ENCODE measurements at places on chromosomes 5 and 9.

DNA sequence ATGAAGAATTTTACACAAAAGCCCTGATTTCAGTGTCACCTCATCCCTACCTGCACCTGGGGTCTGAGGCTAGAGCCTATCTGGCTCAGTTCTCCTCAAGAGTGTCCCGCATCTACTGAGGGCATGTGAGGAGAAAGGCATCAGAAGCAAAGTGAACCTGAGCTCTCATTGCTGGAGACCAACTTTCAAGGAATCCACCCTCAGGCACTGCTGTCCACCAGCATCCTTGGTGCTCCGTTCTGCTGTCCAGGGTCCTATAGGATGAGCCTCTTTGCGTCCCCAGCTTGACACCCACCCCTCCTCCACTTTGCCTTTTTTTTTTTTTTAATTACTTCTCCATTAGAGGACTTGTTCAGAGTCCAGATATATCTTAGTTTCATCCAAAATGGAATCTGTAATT lies 49.5 kb downstream of the CAMSAP1 start:
- DNase-seq: no peak

- DNase-seq: no peak
Measured at GRCh38 chr9:109190151-109190550, 23.1 kb upstream of the FRRS1L start.

- no peak for DNase-seq
Measured at GRCh38 chr5:7080501-7080900, 315.4 kb upstream of the ADCY2 start.

GRCh38 chr5:158841481-158842276 lies 258.0 kb downstream of the EBF1 start:
- DNase-seq: no peak

DNA sequence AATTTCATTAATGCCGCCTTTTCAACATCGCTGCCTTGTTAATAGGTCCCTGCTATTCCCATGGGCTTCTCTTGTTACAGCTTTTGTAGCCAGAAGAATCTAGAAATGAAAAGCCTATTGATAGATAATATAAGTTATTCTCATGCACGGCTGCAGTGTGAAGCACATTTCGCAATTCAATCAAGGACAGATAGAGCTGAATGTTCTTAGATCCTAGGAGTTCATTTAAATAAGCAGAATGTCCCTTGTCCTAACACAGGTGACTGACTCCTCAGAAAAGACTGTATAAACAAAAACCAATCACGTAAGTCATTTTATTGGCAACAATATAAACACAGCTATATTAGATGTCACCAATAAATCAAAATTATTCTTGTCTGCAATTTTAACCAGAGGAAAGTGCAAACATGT lies 9.4 kb downstream of the GLIS3 start:
- DNase-seq: no peak

DNA sequence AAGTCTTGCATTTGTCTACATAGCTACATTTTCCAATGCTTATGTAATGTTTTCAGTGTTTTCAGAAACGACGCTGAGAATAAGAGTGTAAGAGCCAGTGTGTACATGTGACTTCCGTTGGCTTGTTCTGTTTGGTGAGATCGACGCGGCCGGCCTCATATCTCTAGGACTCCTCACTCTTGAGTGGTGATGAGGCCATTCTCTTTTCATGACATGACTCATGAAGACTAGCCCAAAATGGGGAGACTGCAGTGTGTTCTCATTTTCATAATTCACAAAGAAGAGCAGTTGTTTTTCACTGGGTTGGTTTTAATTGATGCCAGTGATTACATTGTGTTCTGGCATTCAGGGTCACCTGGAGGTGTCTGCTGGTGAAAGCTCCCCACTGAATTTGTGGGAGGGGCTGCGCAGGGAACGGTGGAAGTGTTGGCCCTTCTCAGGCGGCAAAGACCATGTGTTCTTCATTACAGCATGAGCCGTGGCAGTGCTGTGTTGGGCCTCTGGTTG lies 131.5 kb upstream of the OTULINL start:
- no peak for DNase-seq

All from activated CD4-positive, alpha-beta T cell treated with anti-CD3 and anti-CD28 coated beads for 1 hour (primary cell).